T-helper 9 cell (primary cell): ENCODE measurements at places on chromosomes 2 and 18.

DNA sequence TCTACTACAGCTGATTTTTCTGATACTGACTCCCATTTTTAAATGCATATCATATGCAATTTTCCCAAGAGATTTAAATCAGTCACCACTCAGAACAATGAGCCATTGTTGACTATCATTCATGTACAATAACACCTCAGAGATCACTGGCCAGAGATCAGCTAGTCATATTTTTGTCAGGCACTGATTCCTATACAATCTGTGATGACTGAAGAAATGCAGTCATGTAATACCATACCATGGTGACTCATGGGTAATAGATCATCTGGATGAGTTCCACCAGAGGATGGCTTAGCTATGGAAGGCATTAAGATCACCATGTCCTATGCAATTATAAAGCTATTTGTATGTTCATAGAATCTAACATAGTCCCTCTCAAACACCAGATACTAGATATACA is 285.7 kb upstream of the DCC start:
- no peak for DNase-seq

- DNase-seq = no peak
Measured at GRCh38 chr2:231123362-231123898, 1.4 kb downstream of the HTR2B start.

DNA sequence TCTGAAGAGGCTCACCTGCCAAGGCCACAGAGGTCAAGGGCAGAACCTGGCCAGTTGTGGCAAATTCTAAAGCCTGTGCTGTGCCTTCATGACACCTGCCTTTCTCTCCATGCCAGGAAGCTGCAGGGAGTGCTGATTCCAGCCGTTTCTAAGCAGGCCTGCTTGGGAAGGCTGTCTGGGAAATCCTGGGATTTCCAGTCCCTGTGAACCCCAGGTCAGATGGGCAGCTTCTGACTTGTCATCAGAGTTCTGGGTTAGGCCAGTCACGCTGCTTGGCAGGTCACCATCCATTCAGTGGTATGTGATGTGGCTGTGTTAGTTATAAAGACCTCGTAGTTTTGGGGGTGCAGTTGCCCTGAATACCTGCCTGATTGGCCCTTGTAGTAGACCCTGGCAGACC is 70.7 kb upstream of the ALPP start:
- DNase-seq = no peak

DNA sequence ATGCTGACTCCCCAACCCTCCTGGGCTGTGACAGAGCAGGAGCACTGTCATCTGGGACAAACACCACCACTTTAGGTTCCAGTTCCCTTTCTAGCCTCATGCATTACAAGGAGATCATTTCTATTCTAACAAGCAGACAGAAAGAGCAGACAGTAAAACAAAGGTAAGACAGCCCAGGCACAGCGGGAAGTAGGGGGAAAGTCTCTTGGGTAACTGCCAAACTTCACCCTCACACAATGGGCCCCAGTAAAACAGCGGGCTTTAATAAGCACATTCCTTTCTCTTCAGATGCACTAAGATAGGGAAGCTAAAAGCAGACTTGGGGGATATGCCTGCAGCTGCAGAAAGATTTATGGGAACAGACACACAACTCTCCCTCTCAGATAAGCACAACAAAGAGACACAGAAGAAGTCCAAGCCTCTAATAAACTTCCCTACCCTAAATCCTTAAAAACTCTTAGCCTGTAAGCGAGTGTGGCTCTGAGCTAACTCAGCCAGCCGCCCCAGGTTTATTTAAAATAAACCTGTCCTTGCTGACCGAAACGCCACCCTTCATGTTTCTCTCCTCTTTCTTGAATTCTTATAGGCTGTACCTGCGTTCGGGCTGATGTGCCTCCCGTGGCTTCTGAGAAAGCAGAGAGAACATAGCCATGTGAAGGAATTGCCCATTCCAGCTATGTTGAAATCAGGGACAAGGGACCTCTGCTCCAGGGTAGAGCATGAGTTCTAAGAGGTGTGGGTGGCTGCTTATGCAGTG is 726.8 kb upstream of the DDX18 start:
- no peak for DNase-seq

DNA sequence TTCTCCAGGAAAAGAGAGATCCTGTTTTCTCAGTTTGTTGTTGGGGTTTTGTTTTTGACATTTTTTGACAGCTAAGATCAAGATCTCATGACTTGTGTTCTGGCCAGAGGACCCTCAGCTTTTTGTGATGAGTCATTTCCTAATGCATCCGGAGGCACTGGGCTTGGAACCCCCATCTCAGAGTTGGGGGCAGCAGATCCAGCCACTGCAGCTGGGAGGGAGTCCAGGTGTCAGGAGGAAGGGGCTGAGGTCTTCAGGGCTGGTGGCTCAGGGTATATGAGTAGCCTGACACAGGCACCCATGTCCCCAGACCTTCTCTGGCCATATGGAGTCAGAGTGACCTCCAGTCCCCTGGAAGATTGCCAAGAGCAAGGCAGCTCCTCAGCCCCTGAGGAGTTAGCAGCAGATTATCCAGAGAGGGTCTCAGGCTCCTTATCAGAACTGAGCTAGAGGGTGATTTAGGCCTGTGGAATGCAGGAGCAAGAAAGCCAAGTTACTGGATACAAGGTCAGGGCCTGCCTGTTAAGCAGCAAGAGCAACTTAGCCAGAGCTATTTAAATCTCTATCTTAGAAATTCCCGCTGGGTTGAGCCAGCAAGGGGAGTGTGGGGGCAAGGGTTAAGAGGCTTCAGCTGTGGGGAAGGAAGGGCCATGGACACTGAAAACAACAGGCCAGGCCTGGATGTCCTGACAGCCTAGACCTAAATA is 62.4 kb downstream of the TANC1 start:
- no peak for DNase-seq
